ENCODE measurements at places on chromosomes 5 and 9. TPM values are rescaled to one million over a fixed set of nuclear protein-coding genes. Genes with fewer than 3 reads are reported as not detected.
A peak's percentile ranks its signal among the peaks of the same experiment; 100 is the strongest.

DNA sequence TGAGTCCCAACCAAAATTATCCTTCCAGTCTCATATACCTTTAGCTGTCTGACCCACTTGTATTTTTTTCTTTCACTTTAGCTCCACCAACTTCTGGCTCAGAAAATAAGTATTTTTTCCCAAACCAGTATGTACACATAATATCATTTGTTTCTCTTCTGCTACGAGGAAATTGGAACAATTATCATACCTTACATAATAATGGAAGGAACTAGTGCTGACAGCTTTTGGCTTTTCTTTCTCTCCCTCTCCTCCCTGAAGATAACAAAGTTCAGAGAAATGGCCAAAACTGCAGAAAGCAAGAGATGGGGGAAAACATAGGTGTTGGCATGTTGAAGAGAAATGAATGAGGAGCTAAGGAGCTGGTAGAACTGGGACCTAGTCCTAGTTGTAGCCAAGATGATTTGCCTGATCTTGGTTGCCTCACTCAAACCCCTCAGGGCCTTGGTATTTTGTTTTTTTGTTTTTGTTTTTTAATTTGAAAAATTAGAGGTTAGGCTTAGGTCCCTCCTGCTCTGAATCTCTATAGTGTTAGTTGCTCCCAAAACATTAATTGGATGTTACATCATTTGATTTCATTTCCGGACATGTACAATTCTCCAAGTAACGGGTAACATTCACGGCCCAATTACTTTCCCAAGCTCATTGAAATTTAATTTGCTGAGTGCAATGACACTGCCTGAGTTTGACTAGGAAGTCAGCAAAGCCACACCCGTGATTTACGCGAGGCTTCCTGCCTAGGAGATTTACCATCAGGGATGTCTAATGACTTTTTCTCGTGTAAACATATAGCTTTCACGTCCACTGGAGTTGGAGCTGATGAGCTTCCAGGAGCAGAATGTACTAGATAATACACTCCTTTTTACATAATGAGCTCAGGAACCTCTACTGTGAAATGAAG, 291.6 kb downstream of the TLE1 start:
- H3K27me3 ChIP-seq, result no peaks in the 10 kb centered on the region
- no peaks in the 10 kb centered on the region for H3K4me1 ChIP-seq
- H3K27ac ChIP-seq, result no peak overlapping the region

BTNL8 gene
- total RNA-seq, result not detected

GRCh38 chr9:81538890-81539289, 150.5 kb downstream of the TLE1 start:
- no peaks in the 10 kb centered on the region for H3K27me3 ChIP-seq
- DNase-seq, result no peak
- H3K4me3 ChIP-seq, result no peak overlapping the region
- no peak overlapping the region for H3K27ac ChIP-seq
- H3K36me3 ChIP-seq, result no peaks in the 10 kb centered on the region

- no peaks in the 10 kb centered on the region for H3K4me1 ChIP-seq
- no peaks in the 10 kb centered on the region for H3K27me3 ChIP-seq
- no peaks in the 10 kb centered on the region for H3K36me3 ChIP-seq
- no peak overlapping the region for H3K4me3 ChIP-seq
These were observed 25.2 kb downstream of the ANKRA2 start for GRCh38 chr5:73540192-73540591.

DNA sequence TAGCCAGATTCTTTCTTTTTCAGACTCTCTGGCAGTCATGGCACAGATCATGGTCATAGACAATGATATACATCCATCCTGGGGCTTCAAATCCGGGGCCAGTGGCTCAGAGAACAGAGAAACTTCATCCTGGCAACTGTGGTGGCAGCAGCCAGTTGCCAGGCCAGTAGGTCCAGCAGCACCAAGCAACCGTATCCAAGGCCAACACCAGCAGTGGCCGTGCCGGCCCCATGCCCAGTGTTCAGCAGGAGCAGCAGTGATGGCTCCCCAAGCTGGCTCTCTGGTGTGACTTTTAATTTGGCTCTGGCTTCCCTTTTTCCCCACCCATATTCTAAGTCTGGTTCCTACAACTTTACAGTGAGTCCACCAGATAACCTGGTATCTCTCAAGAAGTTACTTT, 300.5 kb downstream of the DEPDC1B start:
- no peaks in the 10 kb centered on the region for H3K27me3 ChIP-seq
- H3K36me3 ChIP-seq, result no peaks in the 10 kb centered on the region
- DNase-seq, result no peak
- H3K4me3 ChIP-seq, result no peak overlapping the region

CAMLG gene
- total RNA-seq, result 28.8 TPM

DNA sequence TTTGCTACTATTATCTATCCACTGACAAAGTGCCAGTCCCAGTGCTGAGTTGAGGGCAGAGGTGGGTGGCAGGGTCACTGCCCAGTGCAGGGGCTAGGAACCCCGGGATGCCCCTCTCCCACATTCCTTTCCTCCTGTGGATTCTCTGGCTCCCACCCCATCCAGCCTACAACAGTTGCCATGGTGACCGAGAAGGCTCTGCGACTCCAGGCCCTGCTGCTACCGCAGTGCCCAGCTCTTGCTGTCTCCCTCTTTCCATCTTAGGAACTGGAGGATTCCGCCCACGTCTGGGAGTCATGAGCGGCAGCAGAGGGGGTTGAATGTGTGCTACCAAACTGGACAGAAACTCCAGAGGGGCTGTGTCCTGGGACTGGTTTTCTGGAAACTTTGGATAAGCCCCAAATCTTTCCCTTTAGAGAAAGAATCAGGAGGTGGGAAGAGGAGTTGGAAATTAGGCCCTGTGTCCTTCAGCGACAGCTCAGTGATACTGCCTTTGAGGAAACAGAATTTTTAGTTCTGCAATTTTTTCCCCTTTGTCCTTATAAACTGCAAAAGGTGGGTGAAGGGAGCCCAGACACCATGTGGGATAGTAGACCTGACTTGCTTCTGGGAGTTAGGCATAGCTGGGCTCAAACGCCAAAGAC, 20.7 kb upstream of the C5orf47 start:
- H3K36me3 ChIP-seq, result no peaks in the 10 kb centered on the region
- H3K27ac ChIP-seq, result no peak overlapping the region
- peaks cover 5% of the 10 kb centered on the region for H3K4me1 ChIP-seq
- no peak for DNase-seq

TTC23L gene
- total RNA-seq, result not detected

IFNA13 gene
- total RNA-seq, result not detected

- H3K36me3 ChIP-seq, result no peaks in the 10 kb centered on the region
- no peaks in the 10 kb centered on the region for H3K27me3 ChIP-seq
- DNase-seq, result no peak
- no peak overlapping the region for H3K4me3 ChIP-seq
- no peaks in the 10 kb centered on the region for H3K4me1 ChIP-seq
These were observed 179.0 kb upstream of the MOCS2 start for GRCh38 chr5:53288511-53288910.

DNA sequence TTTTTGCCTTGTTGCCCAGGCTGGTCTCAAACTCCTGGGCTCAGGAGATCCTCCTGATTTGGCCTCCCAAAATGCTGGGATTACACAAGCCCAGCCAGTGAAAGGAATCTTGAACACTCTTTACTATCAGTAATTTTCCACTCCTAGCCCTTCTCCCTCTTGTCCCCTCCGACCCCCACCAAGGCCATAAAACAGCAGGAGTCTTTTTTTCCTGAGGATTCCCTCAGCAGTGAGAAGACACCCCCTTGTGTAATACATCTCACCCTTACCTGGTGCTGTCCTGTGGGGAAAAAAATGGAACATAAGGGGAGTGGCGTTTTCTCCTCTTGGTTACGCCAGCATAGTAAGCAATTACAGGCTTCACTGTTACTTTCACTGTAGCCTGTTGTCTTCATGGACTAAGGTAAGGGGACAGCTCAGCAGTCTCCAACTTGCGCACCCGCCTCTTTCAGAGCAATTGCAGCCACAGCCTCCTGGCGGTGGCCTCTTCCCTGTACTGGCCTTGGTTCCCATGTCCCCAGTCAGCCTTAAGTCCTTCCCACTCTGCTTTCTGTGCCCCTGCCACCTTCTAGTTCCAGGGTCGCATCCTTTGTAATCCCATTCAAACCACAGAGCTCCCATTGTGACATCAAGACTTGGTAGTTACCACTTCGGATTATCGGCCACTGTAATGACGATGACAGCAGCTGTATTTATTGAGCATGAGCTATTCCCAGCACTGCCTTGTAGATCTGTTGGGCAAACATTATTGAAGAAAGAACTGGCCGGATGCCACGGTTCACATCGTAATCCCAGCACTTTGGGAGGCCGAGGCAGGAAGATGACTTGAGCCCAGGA, 10.0 kb downstream of the NAIF1 start:
- H3K27ac ChIP-seq, result no peak overlapping the region
- no peak for DNase-seq
- no peaks in the 10 kb centered on the region for H3K36me3 ChIP-seq

DNA sequence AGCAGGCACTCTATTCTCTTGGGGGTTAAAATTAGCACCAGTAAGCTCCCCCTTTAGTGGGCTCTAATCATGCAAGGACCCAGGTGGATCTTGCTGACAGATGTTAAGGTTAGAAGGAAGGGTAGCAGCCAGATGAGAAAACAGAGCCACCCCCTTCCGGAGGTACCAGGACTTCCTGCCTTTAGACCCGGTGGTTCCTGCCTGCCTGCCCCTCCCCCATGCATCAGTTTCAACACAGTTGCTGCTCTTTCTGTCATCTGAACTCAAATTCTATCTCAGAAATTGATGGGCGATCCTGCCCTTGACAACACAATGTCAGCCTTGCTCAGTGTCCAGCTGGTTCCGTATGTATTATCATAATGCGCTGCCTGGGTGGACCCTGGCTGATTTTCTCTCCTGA, 287.3 kb downstream of the EBF1 start:
- peaks cover 2% of the 10 kb centered on the region for H3K36me3 ChIP-seq
- peak; percentile 51 for DNase-seq
- H3K4me3 ChIP-seq, result no peak overlapping the region
- peak overlapping the region; percentile 17 for H3K27ac ChIP-seq

GRCh38 chr5:13115476-13115875, 829.0 kb downstream of the DNAH5 start:
- no peak for DNase-seq

GRCh38 chr5:68431601-68432337, 216.2 kb downstream of the PIK3R1 start:
- H3K4me3 ChIP-seq, result no peak overlapping the region
- no peak overlapping the region for H3K27ac ChIP-seq
- H3K27me3 ChIP-seq, result no peaks in the 10 kb centered on the region
- no peaks in the 10 kb centered on the region for H3K36me3 ChIP-seq
- no peak for DNase-seq

DNA sequence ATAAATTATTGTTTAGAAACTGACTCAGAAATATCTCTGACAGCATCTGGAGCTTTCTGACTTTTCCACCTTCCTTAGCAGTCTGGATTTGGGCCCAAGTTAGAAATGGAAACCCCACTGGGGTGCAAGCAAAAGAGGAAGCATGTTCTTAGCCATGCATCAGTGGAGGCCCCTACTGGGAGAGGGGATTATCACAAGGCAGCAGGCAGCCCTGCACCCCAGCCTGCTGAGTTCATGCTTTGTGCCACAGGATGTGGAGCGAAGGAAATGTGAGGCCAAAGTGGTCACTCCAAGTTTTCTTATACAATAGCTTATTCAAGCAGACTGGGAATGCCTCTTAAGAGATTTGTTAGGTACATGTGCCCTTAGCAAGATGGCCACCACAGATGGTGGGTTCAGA, 146.5 kb upstream of the TLX3 start:
- H3K27ac ChIP-seq, result no peak overlapping the region

DNA sequence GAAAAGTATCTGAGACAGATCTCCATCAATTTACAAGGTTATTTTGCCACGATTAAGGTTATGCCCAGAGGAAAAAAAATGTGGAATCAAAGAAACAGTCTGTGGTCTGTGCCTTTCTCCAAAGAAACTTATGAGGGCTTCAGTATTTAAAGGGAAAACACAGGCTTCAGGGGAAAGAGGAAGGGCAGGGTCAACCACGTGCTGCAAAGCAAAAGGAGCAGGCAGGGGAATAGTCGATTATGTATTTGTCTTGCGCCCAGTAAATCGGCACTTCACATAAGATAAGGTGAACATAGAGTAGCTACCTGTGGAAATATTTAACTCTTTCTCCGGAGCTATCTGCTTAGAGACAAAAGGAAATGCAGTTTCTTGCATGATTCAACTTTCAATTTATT, 343.7 kb downstream of the RAB3C start:
- no peaks in the 10 kb centered on the region for H3K36me3 ChIP-seq
- no peak for DNase-seq
- H3K4me3 ChIP-seq, result no peak overlapping the region
- no peak overlapping the region for H3K27ac ChIP-seq
- H3K4me1 ChIP-seq, result no peaks in the 10 kb centered on the region

- no peaks in the 10 kb centered on the region for H3K4me1 ChIP-seq
- peaks cover 7% of the 10 kb centered on the region for H3K27me3 ChIP-seq
- H3K4me3 ChIP-seq, result no peak overlapping the region
These were observed 1.5 kb downstream of the SMIM32 start for GRCh38 chr5:136191304-136192014.

DNA sequence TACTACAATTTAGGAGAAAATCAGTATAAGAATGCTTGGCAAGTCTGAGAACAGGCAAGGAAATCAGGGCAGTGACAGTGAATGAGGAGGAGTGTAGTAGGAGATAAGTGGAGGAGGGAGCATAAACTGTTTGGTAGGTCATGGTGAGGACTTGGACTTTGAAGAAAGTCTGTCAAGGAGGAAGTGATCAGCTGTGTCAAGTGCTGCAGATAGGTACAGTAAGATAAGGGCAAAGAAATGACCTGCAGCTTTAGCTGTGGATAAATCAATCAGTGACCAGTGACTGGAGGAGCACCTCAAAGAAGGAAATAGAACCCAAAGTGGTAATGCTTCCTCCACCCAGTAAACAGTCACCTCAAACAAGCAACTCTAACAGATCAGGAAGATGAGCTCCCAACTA, 106.3 kb downstream of the RAPGEF6 start:
- no peaks in the 10 kb centered on the region for H3K27me3 ChIP-seq
- H3K27ac ChIP-seq, result no peak overlapping the region
- no peak for DNase-seq
- H3K4me3 ChIP-seq, result no peak overlapping the region
- no peaks in the 10 kb centered on the region for H3K36me3 ChIP-seq
- no peaks in the 10 kb centered on the region for H3K4me1 ChIP-seq

KCNV2 gene
- 0.11 TPM for total RNA-seq

SLC1A3 gene
- total RNA-seq, result 3.4 TPM

- H3K27me3 ChIP-seq, result no peaks in the 10 kb centered on the region
- H3K4me3 ChIP-seq, result no peak overlapping the region
These were observed 393.6 kb upstream of the IZUMO3 start for GRCh38 chr9:24939109-24939850.

DNA sequence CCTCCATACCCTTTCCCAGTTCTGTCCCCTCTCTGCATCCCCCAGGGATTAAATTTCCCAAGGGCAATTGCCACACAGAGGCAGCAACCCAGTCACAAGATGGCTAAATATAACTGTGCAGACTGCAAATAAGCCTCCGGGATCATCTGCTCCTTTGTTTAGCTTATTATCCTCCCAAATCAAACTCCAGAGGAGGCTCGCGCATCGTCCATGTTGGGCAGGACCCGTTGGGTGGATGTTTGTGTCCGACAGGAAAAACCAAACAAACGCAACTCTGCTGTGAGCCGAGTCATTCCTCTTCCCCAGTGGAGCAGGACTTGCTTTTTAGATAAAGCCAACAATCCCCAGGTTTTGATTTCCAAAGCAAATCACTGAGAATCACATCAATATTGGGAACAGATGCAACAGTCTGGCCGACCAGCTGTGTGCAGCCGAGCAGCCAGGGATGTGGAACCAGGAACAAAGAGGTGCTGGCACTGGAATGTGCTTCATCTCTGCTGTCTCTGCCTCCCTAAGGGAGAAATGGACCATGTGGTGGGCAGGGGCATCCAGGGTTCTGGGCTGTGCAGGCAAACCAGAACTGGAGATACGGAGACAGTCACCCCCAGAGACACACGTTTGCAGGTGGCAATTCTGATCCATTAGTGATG, 89.8 kb downstream of the PTTG1 start:
- H3K27me3 ChIP-seq, result no peaks in the 10 kb centered on the region
- DNase-seq, result no peak
- no peak overlapping the region for H3K27ac ChIP-seq
- H3K36me3 ChIP-seq, result no peaks in the 10 kb centered on the region
- H3K4me1 ChIP-seq, result peaks cover 5% of the 10 kb centered on the region
- H3K4me3 ChIP-seq, result no peak overlapping the region

All from GM12878 (cell line).